ENCODE measurements at places on chromosomes 1 and 21.
A peak's percentile ranks its signal among the peaks of the same experiment; 100 is the strongest.

DNA sequence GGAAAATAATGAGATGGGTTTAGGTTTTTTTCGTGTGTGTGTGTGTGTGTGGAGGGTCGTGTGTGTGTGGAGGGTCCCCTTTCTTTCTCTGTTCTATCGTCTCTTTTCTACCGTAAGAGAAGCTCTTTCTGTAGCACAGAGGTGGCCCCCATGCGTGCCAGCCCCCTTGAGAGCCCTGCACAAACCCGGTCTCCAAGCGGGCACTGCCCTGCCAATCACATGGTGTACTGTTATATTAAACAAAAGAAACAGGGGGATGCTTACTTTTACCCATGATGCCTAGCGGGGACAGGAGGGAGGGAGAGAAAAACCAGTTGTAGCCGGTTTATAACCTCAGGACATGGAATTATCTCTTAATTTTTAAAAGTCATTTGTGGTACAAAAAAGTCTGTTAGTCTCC is 41.0 kb downstream of the GATAD2B start:
- DNase-seq = no peak

DNA sequence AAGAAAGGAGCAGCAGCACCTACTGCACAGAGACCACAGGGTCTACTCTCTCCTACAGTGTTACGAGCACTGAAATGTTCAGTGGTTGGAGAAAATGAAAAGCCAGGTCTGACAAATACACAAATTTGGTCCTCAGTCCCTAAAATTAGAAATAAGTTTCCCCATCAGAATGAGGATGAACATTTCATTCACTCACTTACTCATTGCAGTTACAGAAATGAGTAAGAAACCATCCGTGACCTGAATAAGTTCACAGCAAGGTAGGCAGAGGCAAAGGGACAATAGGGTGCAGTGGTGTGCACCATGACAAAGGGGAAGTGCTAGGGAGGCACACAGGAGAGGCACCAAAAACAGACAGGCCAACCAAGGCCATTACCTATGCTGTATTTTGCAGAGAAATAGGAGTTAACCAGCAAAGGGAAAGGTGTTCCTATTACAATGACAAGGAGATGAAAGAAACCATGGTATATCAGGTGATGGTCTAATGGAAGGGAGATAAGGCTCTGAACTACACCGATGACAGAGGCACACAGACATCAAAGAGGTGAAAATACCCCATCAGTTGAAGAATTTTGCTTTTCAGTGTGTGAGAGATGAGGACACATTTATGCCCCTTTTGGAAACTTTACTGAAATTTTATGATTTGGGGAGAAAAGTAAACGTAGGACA is 29.4 kb downstream of the VAV3 start:
- DNase-seq = no peak

- DNase-seq = no peak
Observed at GRCh38 chr21:28100366-28100765, 892.3 kb downstream of the LTN1 start.

DNA sequence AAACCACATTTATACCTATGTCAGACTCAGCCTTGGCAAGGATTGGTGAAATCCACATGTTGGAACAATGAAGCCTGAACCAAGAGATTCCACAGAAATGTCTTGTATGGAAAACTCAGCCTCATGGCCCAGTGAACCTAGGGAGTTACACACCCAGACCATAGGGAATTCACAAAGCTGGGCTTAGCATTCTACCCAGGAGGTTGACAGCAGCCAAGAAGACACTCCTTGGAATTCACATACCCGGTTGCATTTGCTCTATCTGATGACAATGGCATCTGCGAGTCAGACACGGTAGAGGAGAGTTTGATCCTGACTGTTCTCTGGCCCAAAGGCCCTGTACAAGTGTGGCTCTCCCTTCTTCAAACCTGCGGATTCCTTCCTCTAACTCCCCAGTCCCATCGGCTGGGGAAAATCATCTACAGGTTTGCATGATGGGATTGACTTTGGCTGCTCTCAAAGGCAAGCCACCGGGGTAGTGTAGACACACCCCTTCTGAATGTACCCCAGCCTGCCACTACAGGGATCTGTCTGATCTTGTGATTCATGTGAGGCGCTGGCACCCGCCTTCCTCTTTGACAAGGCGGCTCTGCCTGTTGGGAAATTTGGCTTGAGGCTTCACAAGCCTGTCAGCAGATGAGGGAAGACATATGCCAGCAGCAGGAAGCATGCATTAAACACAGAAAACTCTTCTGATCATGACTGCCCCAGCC is 297.3 kb upstream of the KAZN start:
- DNase-seq = no peak

- no peak for DNase-seq
Observed at GRCh38 chr1:231084353-231084752, 44.3 kb upstream of the FAM89A start.

- DNase-seq = no peak
Observed at GRCh38 chr1:94596260-94596659, 54.7 kb upstream of the F3 start.

- no peak for DNase-seq
Observed at GRCh38 chr1:44828003-44828651, 14.9 kb downstream of the PTCH2 start.

DNA sequence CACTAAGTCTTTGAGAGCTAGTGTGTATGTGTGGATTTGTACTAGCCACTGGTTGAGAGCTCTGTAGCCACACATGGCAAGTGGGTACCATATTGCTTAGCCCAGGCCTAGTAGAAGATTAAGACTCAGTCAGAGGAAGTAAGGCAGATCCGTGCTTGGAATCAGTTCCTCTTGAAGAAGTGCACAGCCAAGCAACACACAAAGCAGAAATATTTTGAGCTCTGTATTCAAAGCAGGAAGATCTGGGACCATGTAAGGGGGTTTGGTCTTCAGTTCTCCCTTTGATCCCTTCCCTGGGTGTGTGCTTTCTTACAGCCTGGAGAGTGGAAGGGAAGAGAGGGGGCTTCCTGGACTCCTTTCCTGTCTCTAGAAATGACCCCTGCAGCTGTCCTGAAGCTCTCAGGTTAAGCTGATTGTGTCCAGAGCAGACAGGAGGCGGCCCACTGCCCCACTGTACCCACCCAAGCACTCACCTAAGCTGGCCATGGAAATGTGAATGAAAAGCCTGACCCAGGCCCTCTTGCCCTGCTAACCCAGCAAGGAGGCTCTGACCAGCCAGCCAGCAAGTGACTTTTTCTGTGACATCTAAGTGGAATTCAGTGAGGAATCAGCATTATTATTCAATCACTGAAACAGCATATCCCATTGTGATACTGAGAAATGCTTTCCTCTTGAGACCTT is 3.6 kb downstream of the ETS2 start:
- no peak for DNase-seq

- DNase-seq = no peak
Observed at GRCh38 chr1:117609471-117609911, 3.6 kb downstream of the TENT5C start.

DNA sequence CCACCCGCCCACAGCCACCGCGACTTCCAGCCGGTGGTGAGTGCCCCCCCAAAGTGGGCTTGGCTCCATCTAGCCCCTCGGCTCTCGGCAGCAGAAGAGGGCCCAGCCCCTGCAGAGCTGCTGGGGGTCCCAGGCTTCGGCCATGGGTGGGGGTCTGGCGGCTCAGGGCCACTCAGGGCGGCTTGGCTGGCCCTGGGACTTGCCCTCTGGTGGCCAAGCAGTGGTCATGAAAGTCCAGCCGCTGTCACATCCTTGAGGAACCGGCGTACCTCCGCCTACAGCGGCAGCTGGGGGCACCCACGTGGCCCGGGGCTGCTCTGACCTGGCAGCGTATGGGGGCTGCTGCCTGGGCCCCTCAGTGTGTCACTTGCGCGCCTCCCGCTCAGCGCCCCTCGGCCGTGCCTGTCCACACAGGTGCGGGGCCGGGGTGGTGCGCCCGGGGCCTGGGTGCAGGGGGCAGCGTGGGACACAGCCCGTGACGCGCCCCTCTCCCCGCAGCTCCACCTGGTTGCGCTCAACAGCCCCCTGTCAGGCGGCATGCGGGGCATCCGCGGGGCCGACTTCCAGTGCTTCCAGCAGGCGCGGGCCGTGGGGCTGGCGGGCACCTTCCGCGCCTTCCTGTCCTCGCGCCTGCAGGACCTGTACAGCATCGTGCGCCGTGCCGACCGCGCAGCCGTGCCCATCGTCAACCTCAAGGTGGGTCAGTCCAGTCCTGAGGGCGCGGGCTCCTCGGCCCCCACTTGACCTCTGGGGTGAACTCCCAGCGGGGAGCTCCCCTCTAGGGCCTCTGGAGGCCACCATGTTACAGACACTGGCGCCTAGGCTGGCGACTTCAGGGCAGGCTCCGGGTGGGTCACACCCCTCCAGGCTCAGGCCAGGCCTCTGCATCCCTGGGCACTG is 32.4 kb downstream of the SLC19A1 start:
- no peak for DNase-seq

- no peak for DNase-seq
Observed at GRCh38 chr1:212328248-212328647, 43.0 kb downstream of the PPP2R5A start.

GRCh38 chr1:157691285-157691920 is 9.2 kb downstream of the FCRL3 start:
- DNase-seq = no peak

DNA sequence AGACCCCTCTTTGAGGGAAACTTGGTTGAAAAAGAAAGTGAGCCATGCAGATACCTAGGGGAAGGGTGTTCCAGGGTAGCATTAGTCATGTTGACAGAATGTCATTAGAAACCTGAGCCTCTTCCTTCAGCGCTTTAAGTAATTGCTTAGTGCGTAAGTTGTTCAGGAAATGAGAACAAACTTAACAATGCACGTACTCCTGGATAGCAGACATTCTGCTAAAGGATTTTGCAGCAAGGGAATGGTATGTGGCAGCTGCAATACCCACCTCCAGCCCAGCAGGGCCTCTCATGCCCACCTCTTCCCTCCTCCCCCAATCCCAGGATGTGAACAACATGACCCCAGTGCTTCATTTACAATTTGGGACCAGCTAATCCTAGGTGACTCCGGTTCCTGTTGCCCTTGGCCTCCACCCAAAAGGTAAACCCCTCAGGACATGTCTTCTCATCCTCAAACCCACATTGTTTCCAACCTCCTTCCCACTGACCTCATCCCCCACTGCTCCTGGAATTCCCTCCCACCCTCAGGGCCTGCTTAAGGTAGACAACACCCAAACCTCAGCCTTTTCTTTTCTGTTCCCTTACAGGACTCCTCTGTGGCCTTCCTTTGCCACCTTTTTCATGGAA is 98.0 kb upstream of the BCAR3 start:
- DNase-seq = no peak

GRCh38 chr1:90926971-90927370 is 94.9 kb downstream of the ZNF644 start:
- DNase-seq = no peak

DNA sequence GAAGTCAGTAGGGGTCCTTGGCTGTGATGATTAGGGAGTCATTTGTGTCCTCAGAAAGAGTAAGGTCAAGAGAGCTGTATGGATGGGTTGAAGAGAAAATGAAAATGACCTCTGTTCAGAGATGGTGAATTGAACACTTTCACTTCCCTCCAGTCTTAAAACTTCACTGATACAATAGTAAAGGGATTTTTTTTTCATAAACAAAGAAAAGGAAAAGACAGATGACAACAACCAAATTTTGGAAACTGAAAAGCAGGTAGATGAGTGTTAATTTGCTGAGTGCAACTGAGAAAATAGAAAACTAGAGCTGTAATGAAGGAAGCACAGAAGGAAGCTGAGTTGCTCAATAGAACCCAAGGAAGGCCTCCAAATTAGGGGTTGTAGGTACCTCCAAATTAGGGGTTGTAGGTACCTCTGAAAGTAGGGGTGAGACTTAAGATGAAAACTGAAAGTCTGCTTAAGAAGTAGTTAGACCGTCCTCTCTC is 14.8 kb upstream of the S1PR1 start:
- no peak for DNase-seq

- DNase-seq = no peak
Observed at GRCh38 chr1:31639543-31639942, 5.1 kb downstream of the PEF1 start.

DNA sequence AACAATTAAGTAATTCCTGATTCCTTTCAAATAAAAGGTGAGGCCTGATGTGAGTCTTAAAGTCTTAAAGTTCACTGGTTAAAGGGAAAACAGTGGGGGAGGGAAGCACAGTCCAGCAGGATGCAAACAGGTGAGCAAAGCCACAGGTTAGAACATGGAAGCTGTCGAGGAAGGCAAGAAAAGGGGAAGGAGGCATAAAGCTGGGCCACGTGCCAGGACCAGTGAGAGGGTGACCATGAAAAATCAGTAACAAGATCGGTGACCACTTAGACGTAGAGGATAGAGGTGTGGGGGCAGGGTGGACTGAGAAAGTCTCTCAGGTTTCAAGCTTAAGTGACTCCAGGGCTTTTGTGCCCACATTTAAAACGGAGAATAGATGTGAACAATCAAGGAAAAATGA is 231.3 kb downstream of the SETD4 start:
- no peak for DNase-seq

DNA sequence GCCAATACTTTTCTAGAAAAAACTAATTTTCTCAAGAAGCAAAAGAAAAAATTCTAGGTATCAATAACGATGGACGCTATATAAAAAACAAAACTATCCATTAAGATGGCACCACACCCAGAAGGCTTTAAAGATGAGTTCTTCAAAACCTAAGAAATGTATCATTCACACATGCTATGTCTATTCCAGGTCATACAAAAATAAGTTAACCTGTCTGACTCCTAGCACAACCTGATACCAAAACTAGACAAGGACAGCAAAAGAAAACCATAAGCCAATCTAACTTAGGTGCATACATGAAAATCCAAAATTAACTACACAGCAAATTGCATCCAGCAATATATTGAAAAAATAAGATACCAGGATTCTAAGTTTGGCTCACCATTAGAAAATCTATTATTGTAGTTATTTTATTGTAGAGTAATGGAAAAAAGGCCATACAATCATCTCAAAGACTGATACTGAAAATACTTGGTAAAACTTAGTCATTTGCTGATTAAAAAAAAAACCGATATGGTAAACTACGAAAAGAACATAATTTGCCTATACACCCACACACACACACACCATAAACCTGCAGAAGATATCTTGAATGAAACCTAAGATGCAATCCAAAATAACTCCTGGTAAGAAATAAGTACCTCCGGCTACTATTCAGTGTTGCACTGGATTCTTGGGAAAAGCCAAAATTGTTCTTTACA is 55.0 kb downstream of the TRAF5 start:
- DNase-seq = no peak

- DNase-seq = no peak
Observed at GRCh38 chr1:22920734-22921451, 51.8 kb downstream of the LACTBL1 start.

- DNase-seq = no peak
Observed at GRCh38 chr1:224368409-224368808, 11.7 kb downstream of the CNIH4 start.

- peak; percentile 11 for DNase-seq
Observed at GRCh38 chr1:66503841-66504470, 30.0 kb upstream of the SGIP1 start.

DNA sequence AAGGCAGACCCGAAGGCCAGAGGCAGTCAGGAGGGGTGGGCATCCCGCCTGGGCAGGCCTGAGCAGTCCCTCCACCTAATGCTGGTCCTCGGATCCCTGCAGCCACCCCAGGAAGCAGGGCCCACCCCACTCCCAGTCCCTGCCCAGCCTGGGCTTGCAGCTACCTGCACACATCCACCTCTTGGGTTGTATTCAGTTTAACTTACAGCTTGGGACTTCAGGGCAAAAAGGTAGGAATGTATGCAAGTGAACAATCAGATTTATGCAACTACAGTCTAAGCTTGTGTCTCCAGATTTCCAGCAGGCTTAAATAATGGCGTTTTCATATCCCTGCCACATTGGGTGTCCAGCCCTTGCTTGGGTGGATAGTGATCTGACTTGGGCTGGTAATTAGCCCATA is 17.4 kb downstream of the LDLRAP1 start:
- no peak for DNase-seq

- no peak for DNase-seq
Observed at GRCh38 chr1:88186911-88187310, 497.2 kb upstream of the PKN2 start.

GRCh38 chr1:203742436-203742835 is 22.5 kb upstream of the LAX1 start:
- no peak for DNase-seq
